ENCODE measurements at places on chromosomes 11 and 22. TPM values are rescaled to one million over a fixed set of nuclear protein-coding genes. Genes with fewer than 3 reads are reported as not detected.

ENTHD1 gene
- total RNA-seq, result not detected

LIPT2 gene
- 0.89 TPM for total RNA-seq

YAP1 gene
- total RNA-seq, result 25.5 TPM

GRCh38 chr22:26087816-26088215 lies 81.4 kb upstream of the SEZ6L start:
- DNase-seq, result no peak

DNA sequence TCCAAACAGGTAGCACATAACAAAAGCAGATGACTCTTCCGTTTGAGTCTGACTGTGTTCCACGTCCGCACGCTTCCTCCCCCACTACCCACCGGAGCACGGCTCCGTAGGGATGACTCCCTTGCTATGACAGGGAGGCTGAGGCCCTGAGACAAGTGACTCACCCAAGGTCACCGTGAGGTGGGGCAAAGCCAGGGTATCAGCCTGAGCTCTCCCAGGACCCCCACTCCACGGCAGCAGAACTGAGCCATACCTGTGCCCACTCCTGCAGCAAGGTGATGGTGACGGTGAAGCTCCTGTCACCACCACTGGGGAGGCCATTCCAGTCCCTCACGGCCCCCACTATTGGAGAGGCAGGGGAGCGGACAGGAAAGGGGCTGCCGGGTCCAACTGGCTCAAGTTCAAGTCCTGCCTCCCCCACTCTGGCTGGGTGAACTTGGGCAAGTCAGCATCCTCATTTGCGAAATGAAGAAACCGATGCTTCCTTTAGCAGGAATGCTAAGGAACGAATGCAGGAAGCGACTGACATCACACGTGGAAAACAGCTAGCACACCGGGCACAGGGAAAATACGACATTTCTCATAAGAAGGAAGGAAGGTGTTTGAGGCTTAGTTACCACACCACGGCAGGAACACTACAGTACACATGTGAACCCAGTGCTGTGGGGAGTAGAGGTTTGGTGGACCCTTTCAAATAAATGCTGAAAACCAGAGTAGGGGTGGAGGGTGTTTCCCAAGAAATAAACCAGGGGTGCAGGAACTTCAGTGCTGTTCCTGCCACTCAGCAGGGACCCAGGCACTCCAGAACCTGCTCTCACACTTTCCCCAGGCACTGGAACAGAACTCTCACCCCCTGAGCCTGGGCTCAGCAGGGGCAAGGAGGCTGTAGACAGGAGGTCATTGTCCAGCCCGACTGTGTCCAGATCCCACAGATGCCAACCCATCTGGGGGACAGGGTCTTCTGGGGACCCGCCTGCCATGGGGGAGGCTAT lies 32.4 kb upstream of the CBX7 start:
- no peak for DNase-seq

DNA sequence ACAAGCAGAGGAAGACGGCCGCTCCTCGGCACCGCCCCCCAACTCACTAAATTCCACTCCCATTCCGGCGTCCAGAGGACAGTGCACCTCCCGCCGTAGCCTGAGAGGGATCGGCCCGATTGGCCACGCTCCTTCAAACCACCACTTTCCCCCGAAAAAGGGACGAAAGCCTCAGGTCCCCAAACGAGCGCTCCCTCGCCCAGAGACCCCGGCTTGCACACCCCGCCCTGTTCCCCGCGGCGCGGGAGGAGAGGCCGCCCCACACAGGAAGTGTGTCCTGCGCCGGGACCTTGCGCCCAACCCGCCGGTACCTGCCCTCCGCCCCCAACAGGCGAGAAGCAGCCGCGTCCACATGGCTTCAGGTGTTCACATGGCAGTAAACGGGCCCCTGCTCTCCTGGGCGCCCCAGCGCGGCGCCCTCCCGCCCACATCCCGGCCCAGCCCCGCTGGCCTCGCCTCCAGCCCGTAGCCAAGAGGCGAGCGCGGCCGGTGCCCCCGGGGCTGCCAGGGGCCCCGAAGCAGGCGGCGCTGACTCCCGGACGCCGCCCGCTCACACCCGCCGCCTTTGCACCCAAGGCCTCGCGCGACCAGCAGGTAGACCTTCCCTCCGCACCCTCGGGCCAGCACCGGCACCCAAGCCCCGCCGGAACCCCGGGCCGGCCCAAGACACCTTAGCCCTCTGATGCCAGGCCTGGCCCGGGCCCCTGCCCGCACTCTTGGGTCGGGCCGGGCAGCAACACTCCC lies 849 bp downstream of the TCF20 start:
- peak; percentile 86 for DNase-seq

GRCh38 chr11:119469506-119469905 lies 46.5 kb upstream of the THY1 start:
- peak; percentile 20 for DNase-seq

DNA sequence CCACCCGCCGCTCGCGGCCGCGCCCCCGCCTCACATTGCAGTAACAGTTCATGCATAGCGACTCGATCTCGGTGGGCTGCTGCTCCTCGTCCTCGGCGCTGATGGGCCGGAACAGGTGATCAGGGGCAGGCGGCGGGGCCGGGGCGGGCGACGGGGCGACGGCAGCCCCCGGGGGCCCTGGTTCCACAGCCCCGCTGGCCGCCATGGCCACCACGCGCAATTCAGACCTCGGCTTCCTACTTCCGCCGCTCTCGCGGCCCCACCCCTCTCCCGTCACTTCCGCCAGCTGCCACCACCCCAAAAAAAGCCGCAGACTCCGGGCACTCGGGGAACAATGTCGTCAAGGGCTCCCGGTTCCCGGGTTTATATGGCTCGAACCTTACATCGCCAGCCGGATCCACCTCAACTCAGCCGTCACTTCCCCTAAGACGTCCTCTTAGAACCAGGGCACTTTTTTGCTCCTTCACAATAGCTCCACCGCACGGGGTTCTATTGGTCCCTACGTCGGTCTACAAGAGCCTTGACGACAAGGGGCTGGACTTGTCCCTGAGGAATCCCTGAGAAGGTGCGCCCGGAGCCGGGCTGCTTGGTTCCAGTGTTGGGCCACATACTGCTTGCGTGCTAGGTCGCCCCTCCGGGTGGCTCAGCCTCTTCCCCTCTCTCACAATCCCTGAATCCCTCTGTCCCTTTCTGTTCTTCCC lies at the start of gene ZPR1:
ZPR1 (minus strand) TSS at position 238 of the 701 bp plus-strand sequence; CDS start at position 205, 33 bp downstream.
- peak; percentile 85 for DNase-seq

GRCh38 chr11:119982517-119983239 lies 155.2 kb downstream of the TRIM29 start:
- DNase-seq, result no peak
